Activated naive CD8-positive, alpha-beta T cell treated with anti-CD3 and anti-CD28 coated beads for 36 hours (primary cell): ENCODE measurements at places on chromosomes 16 and 17. TPM values are rescaled to one million over a fixed set of nuclear protein-coding genes. Genes with fewer than 3 reads are reported as not detected.

DNA sequence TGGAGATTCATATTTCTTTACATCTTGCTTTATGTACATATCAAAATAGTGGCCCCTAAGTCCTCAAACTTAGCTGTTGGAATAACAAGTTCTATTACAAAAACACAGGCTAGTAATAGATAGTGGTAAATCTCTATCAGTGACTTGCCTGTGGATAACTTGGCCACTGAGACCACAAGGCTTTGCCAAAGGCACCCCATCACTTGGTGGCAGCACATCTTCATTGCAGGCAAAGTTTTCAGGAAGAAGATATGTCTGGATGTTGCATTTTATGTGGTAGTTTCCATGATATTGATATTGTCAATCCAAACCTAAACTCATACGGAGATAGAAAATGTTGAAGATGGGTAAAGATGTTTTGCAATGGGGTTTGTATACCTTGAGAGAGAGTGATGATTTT is 58.5 kb downstream of the KNOP1 start:
- DNase-seq: no peak

- no peak for DNase-seq
These were observed 43.9 kb downstream of the NKD1 start for GRCh38 chr16:50591800-50592771.

DNA sequence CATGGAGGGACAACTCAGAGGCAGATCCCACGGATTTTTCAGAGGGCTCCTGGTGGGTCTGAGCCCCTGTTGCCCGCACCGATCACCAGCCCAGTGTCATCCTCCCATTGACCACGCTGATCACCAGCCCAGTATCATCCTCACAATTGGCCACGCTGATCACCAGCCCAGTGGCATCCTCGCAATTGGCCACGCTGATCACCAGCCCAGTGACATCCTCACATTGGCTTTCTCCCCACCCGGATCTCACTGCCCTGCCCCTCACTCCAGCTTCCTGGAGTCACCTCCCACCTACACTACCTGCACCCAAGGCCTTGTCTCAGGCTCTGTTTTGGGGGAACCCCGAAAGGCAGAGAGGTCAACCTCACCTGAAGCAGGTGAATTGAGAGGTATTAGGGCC is 358.2 kb upstream of the TNRC6C start:
- no peak for DNase-seq

GRCh38 chr17:43658900-43659299 is 2.8 kb downstream of the MEOX1 start:
- DNase-seq: no peak

GRCh38 chr17:53462393-53462811 is 360.3 kb upstream of the KIF2B start:
- no peak for DNase-seq

GRCh38 chr16:29111421-29111820 is 126.6 kb downstream of the LAT start:
- no peak for DNase-seq

DNA sequence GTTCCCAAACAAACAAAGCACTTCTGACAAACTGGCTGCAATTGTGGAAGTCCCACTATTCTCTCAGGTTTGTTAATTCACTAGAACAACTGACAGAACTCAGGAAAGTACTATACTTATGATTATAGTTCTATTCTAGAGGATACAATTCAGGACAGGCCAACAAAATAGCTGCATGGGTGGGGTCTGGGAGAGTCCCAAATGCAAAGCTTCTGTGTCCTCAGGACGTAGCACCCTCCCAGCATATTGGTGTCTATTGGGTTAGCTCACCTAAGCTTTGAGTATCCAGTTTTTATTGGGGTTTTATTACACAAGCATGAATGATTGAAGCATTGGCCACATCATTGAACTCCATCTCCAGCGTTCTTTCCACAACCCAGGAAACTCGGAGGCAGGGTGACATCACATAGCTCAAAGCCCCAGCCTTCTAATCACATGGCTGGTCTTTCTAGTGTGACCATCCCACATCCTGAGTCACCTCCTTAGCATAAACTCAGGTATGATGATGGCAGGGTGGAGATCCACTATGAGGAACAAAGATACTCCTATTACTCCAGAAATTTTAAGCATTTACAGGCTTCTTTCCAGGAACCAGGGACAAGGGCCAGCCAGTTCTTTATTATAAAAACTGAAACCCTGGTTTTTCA is 43.9 kb upstream of the CCNF start:
- no peak for DNase-seq

DNA sequence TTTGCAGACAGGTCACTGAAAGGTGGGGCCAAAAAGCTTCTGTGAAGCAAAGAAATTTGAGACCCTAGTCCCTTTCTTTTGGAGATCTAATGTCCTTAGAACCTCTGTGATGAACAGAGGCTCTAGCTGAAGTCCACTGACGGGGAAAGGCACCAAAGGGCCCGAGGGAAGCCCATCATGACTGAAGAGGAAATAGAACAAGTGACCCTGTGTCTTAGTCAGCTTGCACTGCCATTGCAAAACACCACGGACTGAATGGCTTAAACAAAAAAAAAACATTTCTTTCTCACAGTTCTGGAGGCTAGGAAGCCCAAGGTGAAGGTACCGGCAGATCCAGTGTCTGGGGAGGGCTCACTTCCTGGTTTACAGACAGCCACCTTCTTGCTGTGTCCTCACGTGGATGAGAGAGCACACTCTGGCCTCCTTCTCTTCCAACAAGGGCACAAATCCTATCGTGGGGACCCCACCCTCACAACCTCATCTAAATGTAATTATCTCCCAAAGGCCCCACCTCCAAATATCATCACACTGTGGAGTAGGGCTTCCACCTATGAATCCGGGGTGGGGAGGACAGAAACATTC is 24.3 kb upstream of the ASGR2 start:
- DNase-seq: no peak

DNA sequence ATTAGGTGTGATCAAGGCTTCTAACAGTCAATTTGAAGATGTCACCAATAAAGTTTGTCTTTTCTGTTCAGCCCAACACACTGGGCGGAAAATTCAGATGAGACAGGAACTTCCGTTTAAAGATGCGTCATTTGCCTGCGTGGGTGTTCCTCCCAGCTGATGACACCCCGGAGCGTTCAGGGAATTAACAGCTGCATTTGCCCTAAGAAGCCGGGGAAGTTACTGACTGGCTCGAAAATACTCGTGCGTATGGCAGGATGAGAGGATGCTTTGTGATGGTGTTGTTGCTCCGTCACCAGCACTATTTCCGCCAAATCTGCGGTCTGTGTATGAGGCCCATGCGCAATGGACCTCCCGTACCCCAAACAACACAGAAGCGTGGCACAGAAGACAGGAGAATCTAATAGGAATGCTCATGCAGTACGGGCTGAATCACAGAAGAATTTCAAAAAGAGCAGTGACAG is 11.9 kb upstream of the PVALEF start:
- DNase-seq: no peak

- no peak for DNase-seq
These were observed 6.4 kb upstream of the ARL4D start for GRCh38 chr17:43392397-43392796.

DNA sequence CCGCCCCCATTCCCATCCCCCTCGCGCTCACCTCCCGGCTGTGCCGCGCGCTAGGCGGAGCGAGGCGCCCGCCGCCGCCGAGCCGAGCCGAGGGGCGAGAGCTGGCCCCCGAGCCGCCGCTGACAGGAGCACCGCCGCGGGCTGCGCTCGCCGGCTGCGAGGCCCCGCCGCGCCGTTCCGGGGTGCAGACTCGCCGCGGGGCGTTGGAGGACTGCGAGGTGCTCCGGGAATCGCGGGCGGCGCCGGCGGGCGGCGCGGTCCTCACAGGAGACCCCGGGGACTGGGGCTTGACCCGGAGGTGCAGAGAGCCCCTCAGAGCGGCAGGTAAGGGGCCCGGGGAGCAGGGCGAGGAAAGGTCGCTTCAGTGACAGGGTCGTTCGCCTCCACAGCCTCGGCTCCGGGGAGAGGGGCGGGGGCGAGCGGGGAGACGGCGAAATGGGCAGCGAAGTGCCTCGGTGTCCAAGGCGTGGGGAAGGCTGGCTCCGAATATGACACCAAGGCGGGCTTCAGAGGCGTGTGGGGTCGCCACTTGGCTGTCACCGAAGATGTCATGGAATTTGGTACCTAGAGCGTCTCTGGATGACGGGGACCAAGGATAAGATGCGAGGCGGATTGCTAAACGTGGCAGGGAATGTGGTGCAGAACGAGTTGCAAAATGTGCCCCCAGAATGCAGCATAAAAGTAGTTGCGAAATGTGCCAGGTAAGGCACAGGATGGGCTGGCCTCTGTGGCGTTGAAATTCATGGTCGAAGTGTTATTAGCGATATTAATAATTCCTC is 580 bp downstream of the TANC2 start:
- peak; percentile 66 for DNase-seq

DNA sequence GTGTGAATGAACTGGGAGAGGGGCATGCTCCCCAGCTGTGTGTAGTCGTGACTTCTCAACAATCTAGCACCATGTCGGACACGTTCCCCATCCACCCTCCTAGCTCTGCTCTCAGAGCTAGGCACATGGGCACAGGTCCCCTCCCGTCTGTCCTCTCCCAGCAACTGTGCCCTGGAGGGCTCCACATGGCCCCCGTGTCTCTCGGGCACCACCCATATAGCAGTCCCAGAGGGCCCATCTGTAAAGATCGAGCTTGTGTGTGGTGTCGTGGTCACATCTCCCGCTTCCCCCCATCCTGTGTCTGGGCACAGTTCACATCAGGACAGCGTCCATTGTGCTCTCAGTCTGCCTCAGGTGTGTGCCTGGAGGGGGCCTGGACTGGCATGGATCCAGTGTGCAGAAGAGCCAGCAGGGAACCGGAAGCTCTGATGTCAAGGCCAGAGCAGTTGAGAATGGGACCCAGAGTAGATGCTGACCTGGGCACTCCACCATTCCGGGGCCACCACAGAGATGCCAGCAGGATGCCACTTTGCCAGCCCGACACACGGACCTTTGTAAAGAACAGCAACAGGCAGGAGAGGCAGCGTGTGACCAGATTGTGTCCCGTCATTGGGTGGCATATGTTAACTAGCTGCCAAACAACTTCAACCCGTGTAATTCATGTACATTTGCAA is 55.7 kb downstream of the MARF1 start:
- no peak for DNase-seq

DNA sequence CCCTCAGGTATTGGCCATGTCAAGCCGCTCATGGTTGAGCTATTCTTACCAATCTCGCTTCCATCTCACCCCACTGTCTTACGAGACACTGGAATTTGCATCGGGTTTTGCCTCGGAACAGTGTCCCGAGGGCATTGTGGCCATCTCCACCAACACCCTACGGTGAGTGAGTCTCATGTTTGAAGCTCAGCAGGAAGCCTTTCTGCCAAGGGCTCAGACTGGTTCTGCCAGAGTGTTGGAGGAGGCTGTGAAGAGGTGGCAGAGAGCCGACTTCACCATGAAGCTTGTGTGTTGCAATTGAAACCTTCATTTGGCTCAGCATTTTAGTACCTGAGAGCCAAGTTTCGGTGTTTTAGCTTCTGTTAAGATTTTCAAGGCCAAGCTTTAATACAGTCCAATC is 38.0 kb downstream of the SF3B3 start:
- DNase-seq: no peak

GRCh38 chr17:27946513-27946912 is 53.3 kb upstream of the LYRM9 start:
- no peak for DNase-seq

DNA sequence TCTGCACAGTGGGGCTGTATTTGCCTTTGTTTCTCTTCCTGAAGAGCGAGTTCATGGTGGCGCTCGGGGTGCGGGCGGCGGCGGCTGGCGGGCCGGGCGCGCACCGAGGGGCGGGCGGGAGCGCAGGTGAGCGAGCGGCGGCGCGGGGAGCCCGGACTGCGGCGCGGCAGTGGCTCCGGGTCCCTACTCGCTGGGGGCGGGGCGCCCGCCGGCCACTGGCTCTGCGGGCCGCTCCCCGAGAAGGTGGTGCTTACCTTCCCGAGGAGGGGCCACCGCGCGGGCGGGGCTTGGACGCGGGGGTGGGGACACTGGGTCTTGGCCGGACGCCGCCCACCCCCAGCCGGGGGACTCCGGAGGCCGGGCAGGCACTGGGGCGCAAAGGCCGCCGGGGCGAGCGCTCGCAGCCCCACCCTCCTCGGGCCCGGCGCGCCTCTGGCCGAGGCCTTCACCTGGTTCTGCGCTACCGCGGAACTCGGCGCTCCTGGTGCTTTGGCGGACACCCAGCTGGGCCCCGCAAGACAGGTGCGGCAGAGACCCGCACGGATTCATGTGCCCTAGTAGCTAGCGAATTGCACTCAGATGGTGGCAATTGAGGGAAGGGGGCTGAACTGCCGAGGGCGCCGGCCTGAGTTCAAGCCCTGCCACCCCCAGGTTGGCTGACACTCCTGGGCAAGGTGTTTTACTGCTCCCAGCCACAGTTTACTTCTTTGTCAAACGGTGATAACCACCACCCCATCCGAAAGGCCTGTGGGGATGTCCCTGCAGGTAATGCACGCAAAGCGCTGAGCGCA is at the start of gene PPL:
PPL (minus strand) TSS at position 158 of the 791 bp plus-strand sequence; CDS start at position 55, 103 bp downstream.
- peak; percentile 22 for DNase-seq

GRCh38 chr17:74957935-74958740 is 14.4 kb downstream of the HID1 start:
- DNase-seq: peak; percentile 78

DNA sequence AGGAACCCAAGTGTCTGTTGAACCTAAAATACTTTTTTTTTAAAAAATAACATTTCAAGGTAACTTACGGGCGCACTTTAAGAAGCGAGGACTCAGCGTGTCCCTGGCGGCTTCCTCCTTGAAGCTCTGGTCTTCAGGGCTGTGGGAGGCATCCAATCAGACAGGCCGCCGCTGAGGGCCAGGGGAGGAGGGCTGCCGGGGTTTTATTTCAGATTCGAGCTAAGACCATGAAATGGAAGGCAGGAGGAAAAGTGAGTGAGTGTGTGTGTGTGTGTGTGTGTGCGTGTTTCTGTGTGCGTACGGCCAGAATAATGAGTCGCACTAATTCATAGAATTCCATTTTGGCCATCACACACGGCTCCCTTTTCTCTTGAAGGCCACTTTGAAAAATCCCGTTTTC is 41.1 kb downstream of the C16orf78 start:
- no peak for DNase-seq

The ANKRD40 gene
- 40.2 TPM for total RNA-seq

The TEKT1 gene
- not detected for total RNA-seq

The TK1 gene
- total RNA-seq: 144 TPM

The CES4A gene
- total RNA-seq: 4.6 TPM

The CCL13 gene
- not detected for total RNA-seq

The TP53TG3F gene
- not detected for total RNA-seq

The RAB37 gene
- total RNA-seq: 1.8 TPM
